ENCODE measurements at places on chromosomes 1 and 21.

DNA sequence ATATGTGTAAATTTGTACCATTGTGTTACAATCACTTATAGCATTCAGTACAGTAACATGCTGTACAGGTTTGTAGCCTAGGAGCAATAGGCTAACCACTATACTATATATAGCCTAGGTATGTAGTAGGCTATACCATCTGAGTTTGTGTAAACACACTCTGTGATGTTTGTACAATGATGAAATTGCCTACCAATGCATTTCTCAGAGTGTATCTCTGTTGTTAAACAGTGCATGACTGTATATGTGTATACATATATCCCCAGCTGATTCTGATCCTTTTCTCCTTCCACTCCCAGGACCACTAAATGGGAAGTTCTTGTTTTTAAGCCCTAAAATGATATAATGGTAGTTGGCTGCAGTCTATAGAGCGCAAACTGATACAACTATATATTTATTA, 7.8 kb downstream of the GNPAT start:
- DNase-seq: no peak

DNA sequence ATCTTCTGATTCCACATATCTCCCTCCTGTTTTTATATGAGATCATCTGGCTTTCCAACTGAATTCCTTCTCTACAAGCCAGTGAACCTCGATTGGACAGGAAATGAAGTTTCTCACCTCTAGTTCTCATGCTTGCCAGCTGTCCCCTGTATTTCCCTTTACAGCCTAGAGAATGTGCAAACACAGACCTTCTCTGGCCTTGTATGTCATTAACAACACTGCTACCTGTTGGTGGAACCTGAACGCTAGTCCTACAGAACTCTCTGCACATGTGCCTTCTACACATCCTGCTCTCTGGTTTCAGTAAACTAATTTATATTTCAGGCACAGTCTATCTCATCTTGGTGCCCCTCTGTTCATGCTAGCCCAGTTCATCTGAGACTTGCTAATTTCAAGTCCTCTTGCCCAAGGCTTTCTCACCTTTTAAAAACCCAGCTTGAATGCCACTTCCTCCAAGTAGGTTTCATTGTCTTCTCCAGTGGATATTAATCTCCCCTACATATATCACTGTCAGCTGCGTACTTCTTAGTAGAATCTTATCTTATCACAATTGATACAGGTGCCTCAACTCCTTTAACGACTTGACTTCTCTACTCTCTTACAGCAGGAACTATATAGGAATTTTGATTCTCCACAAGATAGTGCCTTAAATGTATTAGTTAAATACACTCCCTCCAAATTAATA, 549.9 kb downstream of the PLPP3 start:
- DNase-seq: no peak

- DNase-seq: no peak
These were observed 30.8 kb downstream of the IER5 start for GRCh38 chr1:181119093-181119989.

GRCh38 chr21:46388896-46389295, 64.9 kb downstream of the PCNT start:
- DNase-seq: no peak

- no peak for DNase-seq
These were observed 54.8 kb upstream of the SYNC start for GRCh38 chr1:32757213-32757895.

GRCh38 chr1:228902781-228903433, 167.6 kb downstream of the RHOU start:
- DNase-seq: no peak

GRCh38 chr1:8047686-8048445, 21.8 kb upstream of the ERRFI1 start:
- no peak for DNase-seq

- no peak for DNase-seq
These were observed at the start of gene MFAP2 for GRCh38 chr1:16980473-16981268. Gene MFAP2 (minus strand): TSS chr1:16980620. CDS start chr1:16978273, 2,347 bp downstream.

GRCh38 chr1:155093911-155094621, 15.4 kb downstream of the EFNA3 start:
- DNase-seq: no peak

GRCh38 chr1:112114540-112114939, 125.1 kb upstream of the KCND3 start:
- no peak for DNase-seq

DNA sequence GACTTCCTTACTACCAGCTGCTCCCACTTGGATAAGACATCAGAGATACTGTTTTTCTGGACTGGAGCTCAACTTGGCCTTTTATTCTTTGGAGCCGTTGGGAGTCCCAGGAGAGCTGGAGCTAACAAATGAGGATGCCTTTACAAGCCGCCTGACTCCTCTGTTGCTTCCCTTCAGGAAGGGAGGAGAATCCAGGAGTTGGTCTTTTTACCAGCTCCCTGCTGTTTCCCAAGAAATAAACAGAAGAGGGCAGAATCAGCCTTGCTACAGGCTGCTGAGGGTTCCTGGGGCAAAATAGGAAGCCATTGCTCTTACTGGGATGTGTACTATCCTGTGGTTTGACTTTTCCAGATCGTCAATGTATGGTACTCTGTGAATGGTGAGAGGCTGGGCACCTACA, 1.5 kb downstream of the EIF3I start:
- DNase-seq: no peak

- no peak for DNase-seq
These were observed 22.9 kb upstream of the ZNF678 start for GRCh38 chr1:227540170-227541098.

- DNase-seq: no peak
These were observed 122.8 kb upstream of the IVNS1ABP start for GRCh38 chr1:185439727-185440415.

DNA sequence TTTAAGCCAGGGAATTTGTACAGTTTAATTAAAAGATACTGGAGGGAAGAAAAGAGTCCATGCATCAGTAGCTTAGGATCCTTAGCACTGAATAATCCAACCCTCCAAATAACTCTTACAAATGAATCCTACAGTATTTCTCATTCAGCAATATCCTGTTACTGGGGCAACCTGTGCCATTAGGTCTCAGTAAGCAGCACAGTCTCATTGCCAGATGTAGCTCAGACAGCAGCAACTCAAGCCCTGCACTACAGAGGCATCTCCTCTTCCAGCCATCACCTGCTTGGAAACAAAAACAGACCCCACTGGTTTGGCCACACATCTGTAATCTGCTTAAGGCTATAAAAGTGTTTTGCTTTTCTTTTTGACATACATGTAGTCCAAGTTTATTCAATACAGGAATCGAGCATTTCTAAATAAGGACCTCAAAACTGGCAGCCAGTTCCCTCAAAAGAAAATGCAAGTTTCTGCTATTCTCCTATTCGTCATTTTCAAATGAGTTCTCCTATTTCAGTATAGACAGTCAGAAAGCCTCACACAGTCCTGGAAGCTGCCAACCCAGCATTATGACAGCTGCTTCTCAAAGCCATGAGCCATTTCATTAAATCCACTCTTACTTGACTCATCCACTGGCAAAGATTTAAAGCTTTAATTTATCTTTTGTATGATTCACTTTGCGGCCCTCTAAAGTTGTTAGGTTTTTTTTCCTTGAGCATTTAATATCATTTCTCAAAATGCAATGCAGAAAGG, 129.0 kb downstream of the APP start:
- DNase-seq: no peak

GRCh38 chr1:186854102-186854501, 25.4 kb downstream of the PLA2G4A start:
- DNase-seq: no peak

- no peak for DNase-seq
These were observed 415.7 kb downstream of the USP25 start for GRCh38 chr21:16145479-16145878.

DNA sequence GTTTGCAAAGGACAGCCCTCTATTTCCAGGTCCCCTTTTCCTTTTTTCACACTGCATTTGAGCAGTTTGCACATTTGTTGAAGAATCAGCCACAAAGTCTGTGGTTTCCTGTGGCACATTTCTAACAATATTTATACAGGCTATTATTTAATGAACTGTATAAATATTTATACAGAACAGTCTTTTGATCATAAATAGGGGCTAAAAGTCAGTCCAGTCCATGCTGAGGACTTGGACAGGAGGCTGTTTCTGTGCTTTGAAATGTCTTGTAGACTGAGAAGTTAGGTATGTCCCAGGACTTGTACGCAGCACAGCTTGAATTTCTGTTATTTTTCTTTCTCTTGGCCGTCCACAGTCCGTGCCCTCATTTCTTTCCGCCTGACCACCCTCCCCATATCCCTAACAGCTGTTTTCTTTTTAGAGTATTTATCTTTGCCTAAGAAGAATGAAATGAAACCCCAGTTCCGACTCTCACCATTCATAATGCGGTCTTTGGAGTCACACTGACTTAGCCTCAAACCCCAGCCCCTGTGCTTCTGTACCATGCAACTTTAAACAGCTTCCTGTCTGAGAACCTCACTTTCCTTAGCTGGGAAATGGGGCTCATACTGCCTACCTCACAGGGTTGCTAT, 19.7 kb downstream of the FGGY start:
- no peak for DNase-seq

- no peak for DNase-seq
These were observed 869.2 kb downstream of the MRPL39 start for GRCh38 chr21:24738063-24738462.

DNA sequence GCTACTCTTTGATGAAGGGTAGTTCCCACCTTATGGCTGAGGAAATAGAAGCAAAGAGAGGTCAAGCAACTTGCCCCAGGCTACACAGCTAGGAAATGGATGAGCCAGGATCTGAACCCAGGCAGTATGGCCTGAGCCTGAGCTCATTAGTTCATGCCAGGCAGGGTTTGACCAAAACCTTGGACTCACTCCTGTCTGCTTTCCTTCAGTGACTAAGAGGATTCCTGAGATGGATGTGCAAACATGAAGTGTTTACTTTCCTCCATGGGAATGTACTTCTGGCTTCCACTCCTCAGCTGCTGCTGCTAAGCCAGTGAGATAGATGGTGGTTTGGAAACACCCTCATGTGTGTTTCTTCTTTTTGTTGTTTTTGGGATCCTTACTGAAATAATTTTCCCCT, 35.1 kb upstream of the ERRFI1 start:
- no peak for DNase-seq

DNA sequence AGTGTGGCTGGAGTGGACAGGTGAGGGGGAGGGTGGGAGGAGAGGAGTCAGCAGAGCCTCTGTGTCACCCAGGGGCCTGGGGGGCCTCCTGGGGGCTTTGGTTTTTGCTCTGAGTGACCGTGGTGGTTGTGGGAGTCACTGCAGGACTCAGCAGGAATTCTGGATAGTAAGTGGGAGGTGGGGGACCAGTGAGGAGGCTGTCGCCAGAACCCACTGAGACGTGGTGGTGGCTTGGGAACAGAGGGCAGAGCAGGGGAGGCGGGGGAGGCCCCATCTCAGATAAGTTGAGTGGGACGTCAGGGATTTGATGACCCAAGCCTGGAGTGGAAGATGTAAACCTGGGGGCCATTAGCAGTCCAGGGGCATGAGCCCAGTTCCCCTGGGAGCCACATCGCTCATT, 123.2 kb upstream of the WNT4 start:
- DNase-seq: no peak

DNA sequence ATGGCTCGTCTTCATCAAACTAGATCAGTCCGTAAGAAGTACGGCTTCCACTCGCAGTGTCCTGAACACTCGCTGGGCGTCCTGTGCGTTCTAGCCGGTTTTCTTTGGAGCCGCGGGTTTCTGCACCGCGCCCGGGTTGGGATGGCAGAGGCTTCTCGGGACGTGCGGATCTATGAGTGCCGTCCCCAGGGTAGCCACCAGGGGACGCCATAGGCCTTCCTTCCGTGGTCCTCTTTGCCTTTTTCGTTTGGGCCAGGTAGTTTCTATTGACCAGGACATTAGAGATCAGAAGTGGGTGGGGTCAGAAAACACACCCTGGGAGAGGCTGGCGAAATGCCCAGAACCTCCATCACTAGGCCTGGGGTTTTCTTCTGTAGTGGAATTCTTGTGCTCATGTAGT, 273.8 kb downstream of the FAM72C start:
- no peak for DNase-seq

DNA sequence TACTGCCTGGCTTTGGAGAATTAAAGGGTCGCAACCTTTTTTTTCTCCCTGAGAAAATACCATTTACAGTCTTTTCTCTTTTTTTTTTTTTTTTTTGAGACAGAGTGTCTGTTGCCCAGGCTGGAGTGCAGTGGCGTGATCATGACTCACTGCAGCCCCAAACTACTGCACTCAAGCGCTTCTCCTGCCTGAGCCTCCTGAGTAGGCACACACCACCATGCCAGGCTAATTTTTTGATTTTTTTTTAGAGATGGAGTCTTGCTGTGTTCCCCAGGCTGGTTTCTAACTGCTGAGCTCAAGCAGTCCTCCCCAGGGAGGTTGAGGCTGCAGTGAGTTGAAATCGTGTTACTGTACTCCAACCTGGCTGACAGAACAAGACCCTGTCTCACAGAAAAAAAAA, 24.6 kb downstream of the UBE4B start:
- DNase-seq: no peak

- no peak for DNase-seq
These were observed 62.4 kb downstream of the DDX20 start for GRCh38 chr1:111818081-111818480.

GRCh38 chr21:40215941-40216340, 348.7 kb downstream of the PCP4 start:
- no peak for DNase-seq

DNA sequence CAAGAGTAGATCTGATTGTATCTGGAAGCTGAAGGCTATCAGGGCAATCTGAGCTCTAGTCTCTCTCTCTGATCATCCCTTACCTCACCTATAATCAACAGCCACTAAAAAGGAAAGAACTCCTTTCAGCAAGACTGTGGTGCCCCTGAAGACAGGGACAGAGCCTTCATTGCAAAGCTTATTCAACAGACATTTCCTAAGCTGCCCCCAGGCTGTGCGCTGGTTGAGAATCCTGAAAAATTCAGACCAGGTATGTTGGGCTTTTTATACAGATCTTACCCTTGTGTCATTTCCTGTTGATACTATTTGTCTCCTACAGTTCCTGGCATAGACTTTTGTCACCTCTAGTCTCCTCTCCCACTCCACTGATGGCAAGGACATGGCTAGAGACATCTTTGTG, 63.3 kb upstream of the PLA2G4A start:
- DNase-seq: no peak

DNA sequence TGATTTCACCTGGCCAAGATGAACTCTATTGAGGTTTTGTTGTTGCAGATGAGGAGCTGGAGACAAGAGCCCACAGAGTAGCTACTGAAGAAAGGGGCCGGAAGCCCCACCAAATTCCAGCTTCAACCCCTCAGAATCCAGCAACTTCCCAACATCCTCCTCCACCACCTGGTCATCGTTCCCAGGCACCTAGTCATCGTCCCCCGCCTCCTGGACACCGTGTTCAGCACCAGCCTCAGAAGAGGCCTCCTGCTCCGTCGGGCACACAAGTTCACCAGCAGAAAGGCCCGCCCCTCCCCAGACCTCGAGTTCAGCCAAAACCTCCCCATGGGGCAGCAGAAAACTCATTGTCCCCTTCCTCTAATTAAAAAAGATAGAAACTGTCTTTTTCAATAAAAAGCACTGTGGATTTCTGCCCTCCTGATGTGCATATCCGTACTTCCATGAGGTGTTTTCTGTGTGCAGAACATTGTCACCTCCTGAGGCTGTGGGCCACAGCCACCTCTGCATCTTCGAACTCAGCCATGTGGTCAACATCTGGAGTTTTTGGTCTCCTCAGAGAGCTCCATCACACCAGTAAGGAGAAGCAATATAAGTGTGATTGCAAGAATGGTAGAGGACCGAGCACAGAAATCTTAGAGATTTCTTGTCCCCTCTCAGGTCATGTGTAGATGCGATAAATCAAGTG, 14.3 kb downstream of the CD2 start:
- DNase-seq: no peak
